Stimulated activated CD4-positive, alpha-beta T cell treated with anti-CD3 and anti-CD28 coated beads, Interleukin-1b, Interleukin-23, amount 100 ng/mL, for 48 hours (primary cell): ENCODE measurements at places on chromosomes 13 and 19.

GRCh38 chr19:29514525-29515232 is 11.1 kb upstream of the VSTM2B start:
- no peak for DNase-seq

DNA sequence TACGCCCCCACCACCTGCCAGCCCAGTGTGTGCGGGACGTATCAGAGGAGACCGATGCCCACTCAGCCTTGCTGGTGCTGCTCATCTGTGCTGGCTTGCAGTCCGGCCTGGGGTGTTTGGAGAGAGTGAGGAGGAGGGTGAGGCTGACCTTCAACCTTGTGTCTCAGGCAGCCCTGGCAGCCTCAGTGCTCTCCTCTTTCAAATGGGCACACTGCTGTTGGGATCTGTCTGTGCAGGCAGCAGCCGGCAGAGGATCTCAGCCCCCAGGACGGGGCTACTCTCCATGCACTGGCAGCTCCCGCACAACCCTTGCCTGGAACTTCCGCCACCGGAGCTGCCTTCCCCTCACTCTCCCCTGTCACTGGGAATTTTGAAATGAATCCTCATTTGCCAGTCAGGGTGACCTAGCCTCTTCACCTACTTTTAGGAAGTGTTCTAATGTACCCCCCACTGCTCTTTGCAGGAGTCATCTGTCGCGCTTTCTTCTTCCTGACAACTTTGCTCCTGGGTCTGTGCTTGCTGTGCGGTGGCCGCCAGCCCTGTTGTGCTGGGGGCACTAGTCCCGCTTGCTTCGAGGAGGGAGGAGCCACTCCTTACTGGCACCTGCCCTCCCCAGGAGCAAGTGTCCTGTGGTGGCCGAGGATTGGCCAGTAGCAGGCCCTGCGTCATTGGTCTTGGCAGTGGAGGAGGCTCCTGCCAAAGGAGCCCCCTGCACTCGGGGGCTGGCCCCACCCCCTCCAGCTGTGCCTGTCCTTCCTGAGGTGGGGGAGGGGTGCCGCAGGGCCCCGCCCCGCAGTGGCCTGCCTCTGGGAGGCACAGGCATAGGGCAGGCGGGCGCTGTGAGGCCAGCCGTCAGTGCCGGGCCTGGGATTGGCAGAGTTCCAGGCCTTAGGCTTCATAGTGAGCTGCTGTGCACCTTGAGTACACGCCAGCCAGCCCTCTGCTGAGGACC is 53.4 kb downstream of the TSSK6 start:
- no peak for DNase-seq

- DNase-seq = no peak
These were observed 41.0 kb downstream of the VWA8 start for GRCh38 chr13:41919741-41920487.

GRCh38 chr19:43786665-43787064 is 5.9 kb upstream of the KCNN4 start:
- no peak for DNase-seq

DNA sequence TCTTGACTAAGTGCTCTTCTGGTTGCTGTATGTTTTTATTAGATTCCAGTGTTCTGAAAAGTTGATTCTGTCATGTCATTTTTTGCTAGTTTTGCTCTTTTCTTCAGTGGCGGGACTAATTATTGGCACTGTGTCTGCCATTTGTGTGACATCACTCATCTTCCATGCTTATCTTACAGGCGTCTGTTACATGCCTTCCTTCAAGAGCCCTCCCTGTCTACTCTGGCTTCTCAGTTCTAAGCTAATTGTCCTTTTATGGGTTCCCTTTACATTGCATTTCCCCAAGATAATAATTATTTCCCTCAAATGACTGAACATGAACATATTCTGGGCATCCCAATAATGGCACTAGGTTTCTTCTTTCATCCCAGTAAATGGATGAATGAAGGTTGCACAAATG is 459.1 kb downstream of the DCT start:
- DNase-seq = no peak

DNA sequence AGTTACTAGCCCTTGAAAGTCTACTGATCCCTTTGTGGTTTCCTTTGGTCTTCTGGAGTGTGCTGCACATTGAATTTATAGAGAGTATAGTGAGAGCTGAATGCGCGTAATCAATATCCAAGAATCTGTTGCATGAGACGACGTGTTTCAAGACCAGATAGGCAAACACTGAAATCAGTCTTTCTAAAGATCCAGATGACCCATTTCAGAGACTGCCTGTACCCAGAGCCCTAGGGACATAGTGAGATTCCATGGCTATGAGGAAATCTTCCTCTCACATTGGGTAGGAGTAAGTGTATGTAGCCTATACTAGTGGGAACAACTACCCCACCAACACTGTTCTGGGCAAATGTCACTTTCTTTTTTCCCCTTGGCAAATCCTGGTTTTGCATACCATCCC is 48.6 kb downstream of the ARHGAP35 start:
- no peak for DNase-seq

- DNase-seq = no peak
These were observed 176.8 kb downstream of the ZNF737 start for GRCh38 chr19:20388706-20389225.

DNA sequence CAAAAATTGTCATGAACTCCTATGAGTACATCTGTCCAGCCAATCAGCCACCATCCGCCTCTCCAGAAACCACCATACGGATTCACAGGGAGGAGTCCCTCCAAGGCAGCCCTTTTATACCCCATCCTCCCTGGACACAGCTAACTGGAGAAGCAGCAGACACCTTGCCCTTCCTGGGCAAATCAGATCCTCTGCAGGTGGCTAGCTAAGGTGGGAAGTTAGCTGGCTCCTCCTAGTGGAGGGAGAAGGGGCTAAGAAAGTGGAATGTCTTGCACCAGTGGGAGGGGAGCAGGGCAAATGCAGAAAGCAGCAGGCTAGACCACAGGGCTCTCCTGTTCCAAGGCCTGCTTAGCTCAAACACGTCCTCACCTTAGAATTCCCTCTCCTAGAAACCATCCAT is 46.2 kb upstream of the UQCRFS1 start:
- DNase-seq = no peak
